ENCODE measurements at places on chromosomes 11 and 22.
A peak's percentile ranks its signal among the peaks of the same experiment; 100 is the strongest.

- DNase-seq: no peak
Observed at GRCh38 chr11:96014217-96014616, 90.3 kb upstream of the MTMR2 start.

DNA sequence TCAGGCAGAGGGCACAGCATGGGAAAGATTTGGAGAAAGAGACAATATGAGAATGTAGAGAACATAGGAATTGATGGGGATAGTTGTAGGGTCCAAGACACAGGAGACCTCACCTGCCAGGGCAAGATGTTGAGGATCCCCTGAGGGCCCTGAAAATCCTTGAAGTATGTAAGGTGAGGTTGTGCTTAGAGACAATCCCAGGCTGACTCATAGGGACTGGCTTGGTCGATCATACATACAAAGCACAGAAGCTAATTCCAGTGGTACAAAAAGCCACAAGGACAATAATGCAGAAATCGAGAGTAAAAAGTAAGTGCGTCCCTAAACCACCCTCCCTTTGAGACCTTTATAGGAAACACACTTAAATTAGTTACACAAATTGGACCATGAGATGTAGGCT, 468.2 kb downstream of the MIAT start:
- no peak for DNase-seq

- DNase-seq: peak; percentile 58
Observed at GRCh38 chr11:116691771-116692177, 81.0 kb downstream of the BUD13 start.

DNA sequence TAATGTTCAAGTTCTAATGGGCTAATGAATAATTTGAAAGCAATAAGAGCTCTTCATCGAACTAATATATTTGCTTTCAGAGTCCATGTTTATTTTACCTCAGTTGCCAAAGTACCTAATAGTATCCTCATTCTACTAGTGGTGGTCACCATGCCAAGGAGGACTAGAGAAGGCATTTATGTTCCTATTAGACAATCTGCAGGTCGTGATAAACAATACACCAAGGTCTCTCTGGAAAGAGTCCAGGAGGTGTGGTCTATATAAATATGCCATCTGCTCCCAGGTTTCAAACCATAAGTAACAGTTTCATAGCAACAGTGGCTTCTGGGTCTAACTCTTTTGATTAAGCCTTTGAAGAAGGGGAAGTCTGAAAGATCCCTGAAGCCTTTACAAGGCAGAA, 42.9 kb downstream of the ARFGAP3 start:
- DNase-seq: peak; percentile 9

GRCh38 chr22:46428602-46429324, 93.2 kb downstream of the TRMU start:
- no peak for DNase-seq

DNA sequence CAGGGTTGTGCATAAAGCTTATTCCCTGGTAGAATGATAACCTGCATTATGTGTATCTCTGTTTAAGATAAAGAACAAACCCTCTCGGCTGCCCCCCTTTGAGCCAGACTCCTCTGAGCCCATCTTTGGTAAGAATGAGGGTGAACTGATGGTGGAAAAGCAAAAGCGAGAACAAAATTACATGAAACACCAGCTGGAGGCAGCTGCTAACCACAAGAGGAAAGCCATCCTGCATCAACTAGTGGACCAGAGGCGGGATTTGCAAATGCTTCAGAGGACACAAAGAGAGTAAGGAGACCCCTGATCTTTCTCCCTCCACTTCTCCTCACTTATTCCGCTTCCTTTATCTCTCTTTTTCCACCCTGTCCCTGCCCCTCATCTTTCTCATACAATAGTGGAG, 40.3 kb downstream of the CCDC81 start:
- DNase-seq: no peak

DNA sequence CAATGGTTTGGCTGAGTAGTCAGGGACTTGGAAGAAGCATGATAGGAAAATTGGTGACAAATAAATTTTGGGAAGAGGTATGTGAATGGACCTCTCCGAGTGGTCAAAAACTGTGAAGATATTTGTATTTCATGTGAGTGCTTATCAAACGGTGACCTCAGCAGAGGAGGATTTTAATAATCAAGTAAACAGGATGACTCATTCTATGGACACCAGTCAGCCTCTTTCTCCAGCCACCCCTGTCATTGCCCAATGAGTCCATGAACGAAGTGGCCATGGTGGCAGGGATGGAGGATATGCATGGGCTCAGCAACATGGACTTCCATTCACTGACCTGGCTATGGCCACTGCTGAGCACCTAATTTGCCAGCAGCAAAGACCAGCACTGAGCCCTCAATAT, 21.2 kb downstream of the MS4A4E start:
- DNase-seq: no peak

DNA sequence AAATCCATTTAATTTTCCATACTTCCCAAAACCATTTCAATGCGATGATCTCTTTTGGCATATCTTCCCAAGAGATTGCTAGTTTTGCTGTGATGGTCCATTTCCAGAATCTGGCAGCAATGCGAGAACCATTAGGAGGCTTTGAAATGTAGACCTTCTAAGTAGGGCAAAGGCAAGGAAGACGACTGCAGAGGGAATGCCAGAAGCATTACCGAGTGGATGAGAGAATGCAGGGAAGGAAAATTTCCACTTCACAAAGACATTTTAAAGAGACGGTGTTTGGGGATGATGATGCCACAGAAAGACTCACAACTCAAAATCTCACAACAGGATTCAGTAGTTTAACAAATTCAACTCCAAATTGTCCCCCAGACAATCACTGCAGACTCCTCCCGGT, 471 bp upstream of the CEP126 start:
- no peak for DNase-seq

DNA sequence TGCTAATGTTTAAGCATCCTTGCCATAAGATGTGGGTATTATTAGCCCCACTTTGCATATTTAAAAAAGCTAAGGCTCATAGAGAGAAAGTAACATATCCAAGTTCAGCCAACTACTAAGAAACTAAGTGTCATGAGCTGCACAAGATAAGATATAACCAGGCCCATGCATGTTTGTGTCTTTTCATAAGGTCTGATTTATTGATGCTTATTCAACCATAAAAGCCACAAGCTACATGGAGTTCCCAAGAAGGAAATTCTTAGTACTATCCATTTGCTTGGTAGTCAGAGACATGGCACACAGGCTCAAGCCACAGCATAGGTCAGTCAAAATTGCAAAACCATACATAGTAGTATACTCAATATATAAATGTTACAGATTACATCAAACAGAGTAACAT, 488.5 kb downstream of the SOX6 start:
- DNase-seq: no peak

DNA sequence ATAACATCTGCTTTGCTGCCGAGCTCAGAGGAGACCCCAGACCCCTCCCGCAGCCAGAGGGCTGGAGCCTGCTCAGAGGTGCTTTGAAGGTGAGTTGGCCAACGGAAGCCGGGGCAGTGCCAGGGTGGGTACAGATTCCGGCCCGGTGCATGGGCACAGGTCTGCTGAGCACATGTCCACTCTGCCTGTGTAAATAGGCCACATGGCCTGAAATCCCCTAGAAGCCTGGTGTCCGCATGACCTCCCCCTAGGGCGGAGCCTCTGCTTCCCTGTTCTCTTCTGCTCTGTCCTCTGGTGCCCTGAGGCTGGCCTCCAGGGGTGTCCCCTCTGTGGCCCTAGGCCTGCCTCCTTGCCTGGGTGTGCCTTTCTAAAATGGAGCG, 19.6 kb upstream of the TXNRD2 start:
- no peak for DNase-seq

DNA sequence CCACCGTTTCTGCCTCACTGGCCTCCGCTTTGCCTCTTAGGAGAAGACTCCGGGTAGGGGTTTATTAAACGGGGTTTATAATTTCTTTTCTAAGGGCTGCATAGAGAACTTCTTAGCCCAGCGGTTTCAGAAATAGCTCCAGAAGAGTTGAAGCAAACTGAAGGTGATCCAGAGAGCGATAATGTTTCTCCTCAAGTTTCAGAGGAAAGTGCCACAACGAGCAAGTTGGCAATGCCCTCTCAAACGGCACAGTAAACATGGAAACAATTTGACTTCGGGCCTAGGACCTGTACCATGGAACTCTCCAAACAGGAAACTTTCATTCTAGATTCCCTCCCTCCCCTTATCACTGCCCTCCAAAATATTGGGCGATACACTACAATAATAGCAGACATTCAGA, 1.0 kb downstream of the ADSL start:
- no peak for DNase-seq

DNA sequence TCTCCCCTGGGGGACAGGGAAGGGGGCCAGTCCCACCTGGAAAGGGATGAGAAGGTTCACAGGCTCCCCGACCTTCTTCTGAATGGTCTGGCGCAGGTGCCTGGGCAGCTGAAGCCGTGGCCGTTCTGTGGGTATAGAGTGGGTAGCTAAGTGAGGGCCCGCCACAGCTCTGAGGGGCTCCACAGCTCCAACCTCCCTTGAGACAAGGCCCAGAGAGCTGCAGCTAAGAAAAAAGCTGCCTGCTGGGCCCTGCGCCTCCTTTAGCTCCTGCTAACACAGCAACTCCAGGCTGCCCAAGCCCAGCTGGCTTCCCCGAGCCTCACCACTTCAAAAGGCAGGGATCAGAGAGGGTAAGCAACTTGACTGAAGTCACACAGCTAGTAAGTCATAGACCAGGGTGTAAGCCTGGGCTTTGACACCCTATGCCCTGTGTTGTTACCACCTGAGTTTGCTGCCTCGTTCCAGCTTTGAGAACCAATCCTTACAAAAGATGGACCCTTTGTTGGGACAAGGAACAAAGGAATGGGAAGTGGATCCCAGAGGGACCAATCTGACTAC, 18.5 kb downstream of the MYBPC3 start:
- no peak for DNase-seq

DNA sequence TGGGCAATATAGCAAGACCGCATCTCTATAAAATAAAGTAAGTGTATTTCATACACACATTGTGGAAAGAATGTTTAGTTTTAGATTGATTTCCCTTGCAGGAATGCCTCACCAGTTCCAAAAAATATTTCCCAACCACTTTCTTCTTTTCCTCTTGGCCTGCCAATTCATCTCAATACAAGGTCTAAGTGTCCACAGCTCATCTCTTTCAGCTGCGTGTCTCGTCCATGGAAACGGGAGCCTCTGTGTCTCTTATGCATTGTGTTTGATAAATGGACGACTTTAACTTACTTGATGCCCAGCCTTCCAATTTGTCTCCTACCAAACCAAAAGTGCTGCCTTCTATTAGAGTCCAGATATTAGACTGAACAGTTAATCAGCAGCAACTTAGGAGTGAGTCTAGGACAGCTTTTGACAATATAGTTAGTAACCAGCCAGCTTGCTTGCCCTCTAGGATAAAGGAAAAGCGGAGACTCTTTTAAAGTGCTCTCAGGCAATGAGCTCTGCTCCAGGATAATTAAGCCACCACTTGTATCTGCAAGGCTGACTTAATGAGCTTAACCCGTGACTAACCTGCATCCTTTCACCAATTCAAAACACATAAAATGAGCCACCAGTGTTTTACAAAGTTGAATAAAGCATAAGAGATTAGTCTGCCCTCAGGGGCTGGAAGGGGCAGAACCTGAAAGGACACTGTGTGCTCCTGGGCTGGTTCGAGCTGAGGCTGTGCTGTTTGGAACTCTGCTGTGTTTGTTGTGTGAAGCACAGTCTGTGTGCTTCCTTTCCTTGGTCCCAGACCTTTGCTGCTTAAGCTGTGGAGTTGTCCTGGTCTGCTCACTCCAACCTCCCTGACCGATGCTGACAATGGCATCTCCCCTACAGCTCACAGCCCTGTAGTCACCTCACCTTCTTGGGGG, 27.5 kb downstream of the FBXO7 start:
- no peak for DNase-seq

DNA sequence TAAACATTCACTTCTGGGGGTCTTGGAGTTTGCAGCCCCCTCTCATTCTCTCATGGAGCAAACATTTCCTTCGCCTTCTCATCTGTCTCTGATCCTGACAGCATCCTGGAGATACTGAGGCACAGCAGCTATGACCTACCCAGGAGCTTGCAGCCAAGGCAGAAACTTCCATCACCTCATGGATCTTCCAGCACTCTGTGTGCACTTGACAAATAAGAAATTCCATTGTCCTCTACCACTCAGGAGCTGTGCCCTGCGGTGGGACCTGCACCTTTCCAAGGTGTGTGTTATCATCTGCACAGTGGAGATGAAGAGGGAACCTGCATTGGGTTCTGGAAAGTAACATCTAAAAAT, 49.1 kb downstream of the GGTLC2 start:
- DNase-seq: no peak

DNA sequence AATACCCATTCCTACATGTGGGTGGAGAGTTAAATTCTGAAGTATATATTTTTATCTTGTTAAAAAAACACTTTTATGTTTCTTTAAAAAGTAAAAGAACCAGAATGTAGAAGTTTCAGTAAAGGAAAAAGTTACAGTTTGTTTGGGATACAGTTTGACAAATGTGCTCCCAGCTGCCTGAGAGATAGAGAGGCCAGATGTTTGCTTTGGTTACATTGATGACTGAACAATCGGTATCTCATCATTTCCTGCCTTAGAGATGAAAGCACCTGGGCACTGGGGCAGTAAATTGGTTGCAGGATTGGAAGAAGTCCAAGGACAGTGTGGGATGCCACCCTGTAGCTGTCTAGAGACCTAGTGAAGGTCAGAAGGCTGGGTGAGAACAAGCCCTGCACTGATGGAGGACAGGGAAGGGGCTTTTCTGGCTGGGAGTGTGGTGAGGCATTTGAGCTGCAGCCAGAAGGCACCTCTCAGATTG, 16.6 kb downstream of the MED15 start:
- no peak for DNase-seq

- no peak for DNase-seq
Observed at GRCh38 chr22:47283616-47284270, 521.3 kb downstream of the TBC1D22A start.

- no peak for DNase-seq
Observed at GRCh38 chr22:36104988-36105387, 55.6 kb downstream of the APOL3 start.

DNA sequence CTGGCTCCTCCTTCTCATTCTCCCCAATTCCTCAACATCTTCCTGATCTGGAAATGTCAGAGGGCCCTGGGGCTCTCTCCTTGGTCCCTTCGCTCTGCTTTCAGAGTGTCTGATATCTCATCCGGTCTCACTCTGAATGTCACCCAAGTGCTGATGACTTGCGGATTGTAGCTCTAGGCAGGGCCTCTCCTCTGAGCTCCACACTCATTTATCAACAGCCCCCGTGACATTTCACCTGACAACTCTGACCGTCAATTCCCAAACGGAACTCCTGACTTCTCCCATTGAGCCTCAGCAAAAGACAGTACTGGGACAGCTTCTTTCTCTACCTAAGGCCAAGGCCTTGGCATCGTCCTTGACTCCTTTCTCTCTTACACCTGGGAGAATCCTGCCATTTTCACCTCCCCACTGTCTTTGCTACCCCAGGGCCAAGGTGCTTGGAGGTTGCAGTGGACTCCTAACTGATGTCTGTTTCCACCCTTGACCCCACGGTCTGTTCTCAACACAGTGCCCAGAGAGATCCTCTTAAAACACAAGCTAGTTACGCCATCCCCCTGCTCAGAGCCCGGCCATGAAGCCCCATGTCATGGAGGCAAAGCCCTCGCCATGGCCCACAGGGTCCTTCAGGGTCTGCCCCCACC, 57.5 kb upstream of the THY1 start:
- peak; percentile 42 for DNase-seq
